ENCODE measurements at places on chromosomes 11 and 22.

DNA sequence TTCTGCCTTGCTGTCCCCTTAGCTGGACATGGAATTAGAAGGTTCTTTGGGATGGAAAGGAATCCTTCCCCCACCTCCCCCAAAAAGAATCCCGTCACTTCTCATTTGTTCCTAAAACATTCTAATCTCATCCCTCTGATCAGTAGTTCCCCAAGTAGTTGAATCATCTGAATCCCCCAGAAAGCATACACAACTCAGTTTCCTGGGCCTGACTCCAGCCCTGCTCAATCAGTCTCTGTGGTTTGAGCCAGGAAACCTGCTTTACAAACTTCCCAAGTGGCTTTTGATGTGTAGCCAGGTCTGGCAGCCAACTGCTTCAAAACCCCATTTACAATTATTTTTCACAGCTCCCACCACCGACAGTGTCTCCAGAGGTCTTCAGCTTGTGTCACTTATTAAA is 20.2 kb downstream of the C22orf31 start:
- no peak for DNase-seq

DNA sequence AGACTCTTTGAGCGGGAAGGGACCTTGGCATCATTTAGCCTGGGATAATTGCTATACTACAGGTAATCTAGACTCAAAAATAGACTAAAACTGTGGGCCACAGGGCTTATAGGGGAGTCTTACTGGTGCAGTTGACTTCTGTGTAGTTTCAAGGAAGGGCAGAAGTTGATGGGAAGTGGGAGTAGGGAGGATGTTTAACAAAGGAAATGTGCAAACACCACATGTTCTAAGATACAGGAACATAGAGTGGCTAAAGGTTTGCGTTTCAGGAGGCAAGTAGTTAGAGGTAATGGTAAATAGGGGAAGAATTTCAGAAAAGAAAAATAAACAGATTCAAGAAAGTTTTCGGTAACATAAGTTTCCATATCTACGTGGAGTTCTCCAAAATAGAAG is 14.4 kb upstream of the SORL1 start:
- DNase-seq = no peak

DNA sequence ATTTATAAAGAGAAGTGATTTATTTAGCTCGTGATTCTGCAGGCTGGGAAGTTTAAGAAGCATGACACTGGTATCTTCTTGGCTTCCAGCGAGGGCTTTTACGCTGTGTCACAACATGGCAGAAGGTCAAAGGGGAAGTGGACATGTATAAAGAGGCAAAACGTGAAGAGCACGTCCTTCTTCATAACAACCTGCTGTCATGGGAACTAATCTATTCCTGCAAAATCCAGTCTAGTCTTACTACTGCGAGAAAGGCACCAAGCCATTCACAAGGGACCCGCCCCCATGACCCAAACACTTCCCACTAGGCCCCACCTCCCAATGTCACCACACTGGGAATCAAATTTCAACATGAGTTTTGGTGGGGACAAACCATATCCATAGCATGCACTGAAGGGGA is 58.3 kb downstream of the AMOTL1 start:
- peak; percentile 24 for DNase-seq

- no peak for DNase-seq
These were observed 59.2 kb upstream of the CRTAM start for GRCh38 chr11:122779047-122779629.

GRCh38 chr22:43891360-43892182 is at the start of gene PNPLA5:
Gene PNPLA5, minus strand, starts transcription at chr22:43892013. Its CDS starts 133 bp downstream, at chr22:43891880.
- DNase-seq = peak; percentile 75

- DNase-seq = no peak
These were observed 133.1 kb downstream of the MICAL2 start for GRCh38 chr11:12243486-12243885.

DNA sequence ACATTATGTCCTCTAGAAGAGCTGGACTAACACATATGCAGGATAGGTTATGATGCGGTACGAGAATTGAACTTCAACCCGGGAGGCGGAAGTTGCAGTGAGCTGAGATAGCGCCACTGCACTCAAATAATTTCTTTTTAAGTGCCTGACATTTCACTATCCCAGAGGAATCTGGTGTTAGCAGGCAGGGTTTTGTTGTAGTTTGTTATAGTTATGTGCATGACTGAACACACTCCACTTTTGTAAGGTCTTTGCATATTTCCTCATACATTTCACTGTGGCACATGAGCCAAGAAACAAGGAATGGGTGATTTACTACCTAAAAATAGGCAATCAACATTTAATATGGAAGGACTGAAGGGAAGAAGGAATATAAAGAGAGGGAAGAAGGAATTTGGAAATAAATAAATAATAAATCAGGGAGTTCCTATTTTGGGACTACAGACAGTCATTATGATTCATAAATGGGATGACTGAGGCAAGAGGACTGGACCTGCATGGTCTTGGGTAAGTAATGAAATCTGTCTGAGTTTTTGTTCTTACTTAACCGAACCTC is 8.7 kb upstream of the HIPK3 start:
- no peak for DNase-seq
